ENCODE measurements at places on chromosomes 4 and X. TPM values are rescaled to one million over a fixed set of nuclear protein-coding genes. Genes with fewer than 3 reads are reported as not detected.
A peak's percentile ranks its signal among the peaks of the same experiment; 100 is the strongest.

The GAB3 gene
- 0.25 TPM for total RNA-seq

The CAMK2D gene
- total RNA-seq = 104 TPM

- peaks cover 39% of the 10 kb centered on the region for H3K4me1 ChIP-seq
- peak overlapping the region; percentile 56 for H3K27ac ChIP-seq
- no peaks in the 10 kb centered on the region for H3K27me3 ChIP-seq
Measured at GRCh38 chr4:101157415-101158133, 189.8 kb downstream of the PPP3CA start.

DNA sequence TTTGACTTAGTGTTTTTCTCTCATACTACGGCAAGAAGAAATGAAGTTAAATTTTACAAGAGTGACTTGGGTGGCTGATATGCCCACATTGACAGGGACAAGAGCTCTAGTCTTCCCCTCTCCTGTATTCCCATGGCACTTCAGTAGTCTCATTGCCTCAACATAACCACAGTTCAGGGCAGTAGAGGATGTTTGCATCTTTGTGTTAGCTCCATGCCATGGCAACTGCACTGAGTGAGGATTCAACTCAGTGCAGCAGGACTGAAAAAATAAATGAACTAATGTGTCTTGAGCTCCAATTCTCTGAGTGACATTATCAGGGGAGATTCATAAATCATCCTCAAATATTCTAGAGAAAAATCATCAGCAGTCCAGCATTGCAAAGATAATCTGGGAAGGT is 78.8 kb downstream of the TET2 start:
- no peak overlapping the region for H3K27ac ChIP-seq
- DNase-seq = no peak
- no peaks in the 10 kb centered on the region for H3K4me1 ChIP-seq
- no peak overlapping the region for H3K4me3 ChIP-seq
- no peaks in the 10 kb centered on the region for H3K36me3 ChIP-seq

The IL2 gene
- not detected for total RNA-seq

GRCh38 chr4:161403781-161404180 is 760.0 kb downstream of the FSTL5 start:
- H3K36me3 ChIP-seq = no peaks in the 10 kb centered on the region
- no peak overlapping the region for H3K4me3 ChIP-seq
- H3K27ac ChIP-seq = no peak overlapping the region
- no peaks in the 10 kb centered on the region for H3K4me1 ChIP-seq
- no peaks in the 10 kb centered on the region for H3K27me3 ChIP-seq

The PAGE1 gene
- not detected for total RNA-seq

GRCh38 chr4:187042251-187042650 is 318.6 kb upstream of the FAT1 start:
- no peaks in the 10 kb centered on the region for H3K4me1 ChIP-seq
- no peak for DNase-seq
- no peak overlapping the region for H3K4me3 ChIP-seq
- no peak overlapping the region for H3K27ac ChIP-seq
- no peaks in the 10 kb centered on the region for H3K27me3 ChIP-seq

DNA sequence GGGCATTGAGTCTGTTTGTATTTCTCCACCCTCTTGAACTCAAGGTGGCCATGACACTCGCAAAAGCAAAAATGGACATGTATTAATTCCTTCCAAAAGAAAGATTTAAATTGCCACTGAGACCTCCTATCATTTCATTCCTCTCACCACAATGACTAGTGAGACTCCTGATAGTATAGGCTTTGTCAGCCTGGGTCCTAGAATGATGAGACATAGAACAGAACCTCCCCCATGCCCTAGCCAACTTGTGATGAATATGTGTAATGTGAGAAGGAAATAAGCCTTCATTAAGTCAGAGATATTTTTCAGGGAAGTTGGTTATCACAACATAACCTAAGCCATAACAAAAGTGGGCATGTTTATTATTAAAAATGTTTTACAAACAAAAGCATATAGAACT is 62.5 kb downstream of the ASB9 start:
- H3K4me3 ChIP-seq = no peak overlapping the region
- H3K36me3 ChIP-seq = no peaks in the 10 kb centered on the region
- no peak for DNase-seq
- H3K27me3 ChIP-seq = no peaks in the 10 kb centered on the region
- H3K27ac ChIP-seq = no peak overlapping the region

The RASL11B gene
- not detected for total RNA-seq

- no peak overlapping the region for H3K4me3 ChIP-seq
- no peak overlapping the region for H3K27ac ChIP-seq
- H3K27me3 ChIP-seq = no peaks in the 10 kb centered on the region
- H3K36me3 ChIP-seq = no peaks in the 10 kb centered on the region
- DNase-seq = no peak
Measured at GRCh38 chr4:11904117-11904535, 475.4 kb upstream of the HS3ST1 start.

The GC gene
- total RNA-seq = not detected

The SSX2 gene
- total RNA-seq = not detected

DNA sequence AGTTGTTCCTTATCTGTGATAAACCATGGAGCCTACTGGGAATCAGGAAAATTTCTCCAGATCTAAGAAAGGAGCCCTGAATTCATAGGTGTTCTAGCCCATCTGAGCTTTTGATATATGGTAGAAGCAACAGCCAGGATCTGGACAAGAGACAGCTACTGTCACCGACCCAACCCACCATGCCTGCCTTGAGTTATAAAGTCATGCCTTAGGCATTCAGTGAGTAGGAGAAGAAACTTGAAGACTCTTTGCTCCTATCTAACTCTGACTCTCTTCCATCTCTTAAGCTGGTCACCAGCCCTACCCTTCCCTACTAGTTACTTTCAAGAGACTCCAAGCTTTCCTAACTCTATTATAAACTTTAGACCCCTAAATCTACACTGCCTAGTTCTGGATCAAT is 83.9 kb upstream of the FAM9B start:
- H3K27me3 ChIP-seq = no peaks in the 10 kb centered on the region
- H3K27ac ChIP-seq = no peak overlapping the region
- no peaks in the 10 kb centered on the region for H3K36me3 ChIP-seq
- peaks cover 8% of the 10 kb centered on the region for H3K4me1 ChIP-seq
